ENCODE measurements at places on chromosomes 3 and 15.

DNA sequence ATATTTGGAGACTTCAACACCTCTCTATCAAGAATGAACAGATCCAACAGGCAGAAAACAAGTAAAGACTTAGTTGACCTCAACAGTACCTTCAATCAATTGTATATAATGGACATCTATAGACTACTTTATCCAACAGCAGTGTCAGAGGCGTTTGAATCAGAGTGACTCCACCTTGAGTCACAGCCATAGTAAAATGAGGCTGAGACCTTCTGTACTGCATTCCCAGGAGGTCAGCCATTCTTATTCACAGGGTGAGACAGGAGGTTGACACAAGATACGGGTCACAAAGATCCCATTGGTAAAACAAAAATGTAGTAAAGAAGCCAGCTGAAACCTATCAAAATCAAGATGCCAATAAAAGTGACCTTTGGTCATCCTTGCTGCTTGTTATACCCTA, 299.8 kb downstream of the CNTN3 start:
- no peak for DNase-seq
- no peaks in the 10 kb centered on the region for H3K4me1 ChIP-seq
- H3K27ac ChIP-seq = no peak overlapping the region
- no peaks in the 10 kb centered on the region for H3K36me3 ChIP-seq

DNA sequence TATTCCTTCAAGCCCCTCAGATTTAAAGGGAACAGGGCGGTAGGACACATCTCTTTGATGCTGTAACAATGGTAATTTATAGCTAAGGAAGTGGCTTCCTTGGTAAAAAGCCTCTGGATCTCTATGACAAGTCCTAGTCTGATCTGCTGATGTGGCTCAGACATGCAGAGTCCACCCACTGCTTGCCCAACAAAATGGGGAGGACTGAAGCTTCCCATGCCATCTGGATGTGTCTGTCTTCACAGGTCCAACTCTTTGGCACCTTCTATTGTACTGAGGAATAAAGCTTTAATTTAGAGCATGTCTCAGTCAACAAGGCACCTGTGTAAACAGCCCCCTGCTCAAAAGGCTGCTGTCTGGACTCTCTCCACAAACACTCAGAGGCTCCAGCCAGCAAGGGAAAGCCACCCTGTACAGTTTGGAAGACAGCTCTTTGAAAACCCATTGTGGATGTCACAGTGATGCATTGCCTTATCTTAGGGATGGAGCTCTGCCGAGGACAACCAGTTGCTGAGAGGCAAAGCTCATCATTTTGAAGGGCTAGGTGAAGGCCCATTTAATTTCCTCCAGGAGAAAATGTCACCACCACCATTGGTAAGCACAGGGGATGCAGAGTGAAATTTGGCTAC, 348.6 kb upstream of the GRM7 start:
- H3K36me3 ChIP-seq = no peaks in the 10 kb centered on the region
- H3K27me3 ChIP-seq = no peaks in the 10 kb centered on the region
- H3K4me3 ChIP-seq = no peak overlapping the region

DNA sequence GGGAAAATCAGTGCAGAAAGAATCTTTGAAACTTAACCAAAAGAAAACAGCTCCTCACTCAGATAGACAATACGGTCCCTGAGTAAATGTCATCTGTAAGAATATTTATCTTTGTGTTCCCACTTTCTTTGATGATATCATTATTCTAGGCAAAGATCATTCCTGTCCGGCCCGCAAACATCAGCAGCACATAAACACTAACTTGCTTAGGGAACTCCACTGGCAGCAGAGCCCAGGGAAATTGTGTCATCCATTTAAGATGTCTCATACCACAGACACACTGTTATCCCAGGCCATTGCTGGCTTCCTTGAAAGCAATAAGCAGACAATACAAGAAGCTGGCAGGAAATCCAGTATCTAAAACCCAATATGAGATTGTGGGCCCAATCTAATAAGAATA, 20.1 kb upstream of the CD96 start:
- H3K4me3 ChIP-seq = no peak overlapping the region
- no peaks in the 10 kb centered on the region for H3K4me1 ChIP-seq
- DNase-seq = no peak
- no peaks in the 10 kb centered on the region for H3K27me3 ChIP-seq
- H3K27ac ChIP-seq = no peak overlapping the region
- H3K36me3 ChIP-seq = no peaks in the 10 kb centered on the region

GRCh38 chr3:52242039-52242438, 3.1 kb upstream of the TWF2 start:
- no peaks in the 10 kb centered on the region for H3K27me3 ChIP-seq
- H3K4me3 ChIP-seq = no peak overlapping the region
- DNase-seq = no peak

GRCh38 chr15:62929000-62929357, 113.6 kb upstream of the TPM1 start:
- H3K4me1 ChIP-seq = peaks cover 21% of the 10 kb centered on the region
- no peak for DNase-seq
- peak overlapping the region; percentile 61 for H3K27ac ChIP-seq
- no peaks in the 10 kb centered on the region for H3K27me3 ChIP-seq
- no peaks in the 10 kb centered on the region for H3K36me3 ChIP-seq
- no peak overlapping the region for H3K4me3 ChIP-seq

DNA sequence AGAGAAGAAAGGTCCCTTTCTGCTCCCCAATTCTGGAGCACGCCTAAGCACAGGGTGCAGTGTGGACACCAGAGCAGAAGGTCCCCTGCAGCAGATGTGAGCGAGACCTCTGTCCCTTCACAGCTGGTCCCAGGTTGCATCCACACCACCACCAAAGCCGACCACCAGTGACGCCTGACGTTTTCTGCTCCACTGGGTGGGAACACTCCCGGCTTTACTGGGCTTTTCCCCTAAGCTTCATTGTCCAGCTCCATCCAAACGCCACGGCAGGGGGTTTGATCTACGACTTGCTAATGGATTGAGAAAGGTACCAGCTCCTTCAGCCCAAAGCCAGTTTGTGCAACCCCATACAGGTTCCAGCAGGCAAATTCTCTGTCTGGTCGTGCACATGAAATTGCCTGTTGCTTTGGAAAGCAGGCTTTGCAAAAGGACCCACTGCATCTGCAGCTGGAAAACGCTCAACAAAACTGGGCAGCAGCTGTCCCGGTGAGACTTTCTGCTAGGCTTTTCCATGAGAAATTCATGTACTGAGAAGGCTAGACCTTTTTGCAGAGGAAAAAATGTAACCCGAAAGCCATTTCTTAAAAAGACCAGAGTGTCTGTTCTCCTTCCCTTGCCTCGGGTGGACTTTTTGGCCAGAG, 31.1 kb downstream of the ADAMTS17 start:
- H3K4me1 ChIP-seq = no peaks in the 10 kb centered on the region
- no peaks in the 10 kb centered on the region for H3K36me3 ChIP-seq
- no peaks in the 10 kb centered on the region for H3K27me3 ChIP-seq

DNA sequence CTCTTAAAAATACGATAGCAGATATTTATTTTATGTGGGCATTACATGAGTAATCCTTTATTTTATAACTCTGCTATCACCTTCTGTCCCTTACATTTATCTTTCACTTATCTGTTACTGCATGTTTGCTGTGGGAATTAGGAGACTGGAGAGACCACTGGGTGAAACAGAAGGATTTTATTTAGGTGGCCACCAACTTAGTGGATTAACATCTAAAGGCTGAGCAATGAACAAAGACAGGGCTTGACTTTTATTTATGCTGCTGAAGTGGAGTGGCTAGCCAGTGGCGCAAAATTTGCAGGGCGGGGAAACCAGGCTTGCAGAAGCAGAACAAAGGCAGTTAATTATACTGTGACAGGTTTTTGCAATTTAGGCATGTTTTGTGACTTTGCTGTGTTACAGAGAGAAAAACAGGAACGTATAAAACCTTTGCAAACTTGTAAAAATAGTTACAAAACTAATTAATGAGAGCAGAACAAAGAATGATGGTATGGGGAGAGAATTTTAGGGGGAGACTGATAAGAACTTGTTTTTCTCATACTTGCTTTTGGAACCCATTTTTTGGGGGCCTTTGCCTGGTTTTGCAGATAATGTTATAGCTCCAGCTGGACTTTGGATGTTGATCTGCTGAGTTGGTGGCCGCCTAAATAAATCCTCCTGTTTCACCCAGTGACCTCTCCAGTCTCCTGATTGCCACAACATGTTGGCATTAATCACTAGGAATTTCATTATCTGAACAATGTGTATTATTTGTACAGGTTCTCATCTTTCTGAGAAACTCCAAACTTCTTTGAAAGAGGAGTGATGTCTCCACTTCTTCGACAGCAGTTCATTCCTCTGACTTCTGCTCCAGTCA, 18.0 kb downstream of the KLHL24 start:
- no peak overlapping the region for H3K27ac ChIP-seq
- no peak overlapping the region for H3K4me3 ChIP-seq
- peaks cover 35% of the 10 kb centered on the region for H3K36me3 ChIP-seq
- no peaks in the 10 kb centered on the region for H3K27me3 ChIP-seq
- no peaks in the 10 kb centered on the region for H3K4me1 ChIP-seq

DNA sequence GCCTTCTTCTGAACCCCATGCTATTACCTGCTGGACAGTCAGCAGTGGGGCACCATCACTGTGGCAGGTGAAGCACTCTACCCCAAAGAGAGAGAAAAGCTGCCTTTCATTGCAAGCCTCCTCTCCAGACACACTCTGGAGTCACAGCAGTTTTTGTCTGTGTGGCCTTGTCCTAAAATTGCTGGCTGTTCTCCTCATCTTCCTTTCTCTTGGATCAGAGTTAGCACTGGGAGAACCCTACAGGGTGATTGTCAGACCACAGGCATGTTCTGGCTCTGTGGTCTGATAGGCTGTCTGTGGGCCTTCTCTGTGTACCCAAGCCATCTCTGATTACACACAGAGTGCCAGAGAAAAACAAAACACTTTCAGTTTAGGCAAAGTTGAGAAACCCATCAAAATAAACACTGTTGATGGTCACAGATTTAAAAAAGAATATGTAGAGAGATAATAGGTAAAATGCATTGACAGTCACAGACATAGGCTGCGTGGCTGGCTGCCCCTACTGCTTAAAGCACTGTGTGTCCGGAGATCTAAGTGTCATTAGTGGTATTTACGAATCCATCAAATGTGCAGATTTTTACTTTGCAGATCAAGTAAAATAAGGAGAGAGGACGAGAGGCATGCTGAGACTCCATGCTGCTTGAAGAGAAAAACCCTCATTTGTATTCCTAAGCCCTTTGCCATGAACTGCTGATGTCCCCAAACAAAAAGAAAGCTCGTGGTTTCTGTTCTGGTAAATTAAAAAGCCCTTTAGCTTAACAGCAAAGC, 689.9 kb downstream of the TUSC7 start:
- no peaks in the 10 kb centered on the region for H3K4me1 ChIP-seq
- H3K4me3 ChIP-seq = no peak overlapping the region
- H3K27me3 ChIP-seq = no peaks in the 10 kb centered on the region
- DNase-seq = no peak
- no peak overlapping the region for H3K27ac ChIP-seq

- H3K27me3 ChIP-seq = no peaks in the 10 kb centered on the region
- no peaks in the 10 kb centered on the region for H3K4me1 ChIP-seq
- DNase-seq = no peak
- H3K27ac ChIP-seq = no peak overlapping the region
- no peaks in the 10 kb centered on the region for H3K36me3 ChIP-seq
- H3K4me3 ChIP-seq = no peak overlapping the region
Observed at GRCh38 chr3:177792311-177793030, 595.2 kb upstream of the TBL1XR1 start.

- no peaks in the 10 kb centered on the region for H3K27me3 ChIP-seq
- peaks cover 9% of the 10 kb centered on the region for H3K4me1 ChIP-seq
- no peak for DNase-seq
- H3K27ac ChIP-seq = peak overlapping the region; percentile 38
- H3K36me3 ChIP-seq = no peaks in the 10 kb centered on the region
- no peak overlapping the region for H3K4me3 ChIP-seq
Observed at GRCh38 chr3:143830786-143831185, 17.5 kb downstream of the SLC9A9 start.

- H3K4me1 ChIP-seq = peaks cover 2% of the 10 kb centered on the region
- H3K4me3 ChIP-seq = no peak overlapping the region
- no peak overlapping the region for H3K27ac ChIP-seq
- DNase-seq = no peak
- no peaks in the 10 kb centered on the region for H3K27me3 ChIP-seq
Observed at GRCh38 chr3:177878192-177878591, 658.0 kb upstream of the KCNMB2 start.

- no peak for DNase-seq
- H3K36me3 ChIP-seq = no peaks in the 10 kb centered on the region
- no peak overlapping the region for H3K4me3 ChIP-seq
- no peak overlapping the region for H3K27ac ChIP-seq
- no peaks in the 10 kb centered on the region for H3K4me1 ChIP-seq
Observed at GRCh38 chr3:155431856-155432570, 138.5 kb upstream of the STRIT1 start.

GRCh38 chr3:61158216-61158615, 93.0 kb downstream of the FHIT start:
- H3K27ac ChIP-seq = no peak overlapping the region
- no peaks in the 10 kb centered on the region for H3K27me3 ChIP-seq
- H3K4me3 ChIP-seq = no peak overlapping the region
- H3K36me3 ChIP-seq = no peaks in the 10 kb centered on the region

- no peaks in the 10 kb centered on the region for H3K27me3 ChIP-seq
- H3K36me3 ChIP-seq = no peaks in the 10 kb centered on the region
- peak within 1 kb of the TSS; percentile 75 for H3K4me3 ChIP-seq
- DNase-seq = peak; percentile 78
- H3K4me1 ChIP-seq = peaks cover 41% of the 10 kb centered on the region
- peak within 1 kb of the TSS; percentile 94 for H3K27ac ChIP-seq
Observed at GRCh38 chr3:50154840-50155490, at the start of gene SEMA3F. Gene SEMA3F (plus strand): TSS chr3:50155324. CDS start chr3:50159623, 4,299 bp downstream.

GRCh38 chr3:41041899-41042298, 157.4 kb upstream of the CTNNB1 start:
- H3K4me1 ChIP-seq = no peaks in the 10 kb centered on the region
- DNase-seq = no peak
- no peaks in the 10 kb centered on the region for H3K27me3 ChIP-seq
- no peak overlapping the region for H3K4me3 ChIP-seq

DNA sequence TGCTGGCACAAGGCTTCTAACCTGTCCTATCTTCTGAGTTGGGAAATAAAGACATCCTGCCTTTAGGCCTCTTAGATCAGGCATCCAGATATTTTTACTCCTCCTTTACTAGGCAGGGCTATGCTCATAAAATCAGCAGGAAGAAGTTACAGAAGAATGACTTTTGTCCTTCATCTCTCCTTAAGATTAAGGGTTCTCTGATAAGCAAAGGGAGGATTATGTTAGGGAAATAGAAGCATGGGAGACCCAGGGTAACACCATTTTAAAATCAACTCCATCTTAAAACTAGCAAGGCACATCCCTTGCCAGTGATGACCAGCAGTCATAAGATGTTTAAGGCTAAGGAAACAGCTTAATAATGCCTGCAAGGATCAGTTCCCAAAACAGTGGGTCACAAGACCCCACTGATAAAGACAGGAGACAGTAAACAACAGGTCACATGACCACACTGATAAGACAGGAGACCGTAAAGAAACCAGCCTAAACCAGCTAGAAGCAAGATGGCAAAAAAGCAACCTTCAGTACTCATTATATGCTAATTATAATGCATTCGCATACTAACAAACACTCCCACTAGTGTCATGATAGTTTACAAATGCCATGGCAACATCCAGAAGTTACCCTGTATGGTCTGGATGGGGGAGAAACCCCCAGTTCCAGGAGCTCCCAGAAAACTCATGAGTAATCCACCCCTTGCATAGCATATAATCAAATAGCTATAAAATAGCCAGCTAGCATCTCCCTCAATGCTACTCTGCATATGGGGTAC, 14.5 kb upstream of the EHHADH start:
- DNase-seq = no peak
- H3K4me3 ChIP-seq = no peak overlapping the region
- no peaks in the 10 kb centered on the region for H3K27me3 ChIP-seq
- H3K27ac ChIP-seq = no peak overlapping the region
- H3K4me1 ChIP-seq = no peaks in the 10 kb centered on the region

GRCh38 chr3:46312991-46313390, 40.9 kb upstream of the CCR2 start:
- no peak overlapping the region for H3K4me3 ChIP-seq
- no peaks in the 10 kb centered on the region for H3K36me3 ChIP-seq
- H3K27ac ChIP-seq = no peak overlapping the region
- no peaks in the 10 kb centered on the region for H3K27me3 ChIP-seq
- no peak for DNase-seq
- no peaks in the 10 kb centered on the region for H3K4me1 ChIP-seq
